ENCODE measurements at places on chromosomes 7 and 10.

- DNase-seq: no peak
Observed at GRCh38 chr7:8629504-8629903, 196.1 kb downstream of the NXPH1 start.

DNA sequence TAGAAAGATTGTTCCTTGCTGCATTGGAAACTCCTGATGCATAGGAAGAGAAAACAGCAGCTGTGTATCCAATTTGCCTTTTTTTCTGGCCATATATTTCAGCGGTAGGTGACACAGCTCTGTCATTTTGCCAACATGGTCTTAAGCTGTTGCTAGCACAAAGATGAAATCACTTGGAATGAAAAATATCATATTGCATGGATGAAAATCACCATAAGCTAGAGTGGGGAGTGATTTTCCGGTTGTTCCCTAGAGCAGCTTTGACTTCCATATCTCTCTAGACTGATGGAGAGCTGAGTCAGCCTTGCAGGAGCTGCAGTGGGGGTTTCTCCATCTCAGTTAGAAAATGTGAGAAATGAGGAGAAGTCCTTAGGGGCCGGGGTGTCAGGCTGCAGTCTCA is 38.3 kb upstream of the BTBD16 start:
- no peak for DNase-seq

GRCh38 chr10:84626397-84627087 is 298.2 kb downstream of the CCSER2 start:
- DNase-seq: no peak

- no peak for DNase-seq
Observed at GRCh38 chr7:70344726-70345125, 746.5 kb downstream of the AUTS2 start.

DNA sequence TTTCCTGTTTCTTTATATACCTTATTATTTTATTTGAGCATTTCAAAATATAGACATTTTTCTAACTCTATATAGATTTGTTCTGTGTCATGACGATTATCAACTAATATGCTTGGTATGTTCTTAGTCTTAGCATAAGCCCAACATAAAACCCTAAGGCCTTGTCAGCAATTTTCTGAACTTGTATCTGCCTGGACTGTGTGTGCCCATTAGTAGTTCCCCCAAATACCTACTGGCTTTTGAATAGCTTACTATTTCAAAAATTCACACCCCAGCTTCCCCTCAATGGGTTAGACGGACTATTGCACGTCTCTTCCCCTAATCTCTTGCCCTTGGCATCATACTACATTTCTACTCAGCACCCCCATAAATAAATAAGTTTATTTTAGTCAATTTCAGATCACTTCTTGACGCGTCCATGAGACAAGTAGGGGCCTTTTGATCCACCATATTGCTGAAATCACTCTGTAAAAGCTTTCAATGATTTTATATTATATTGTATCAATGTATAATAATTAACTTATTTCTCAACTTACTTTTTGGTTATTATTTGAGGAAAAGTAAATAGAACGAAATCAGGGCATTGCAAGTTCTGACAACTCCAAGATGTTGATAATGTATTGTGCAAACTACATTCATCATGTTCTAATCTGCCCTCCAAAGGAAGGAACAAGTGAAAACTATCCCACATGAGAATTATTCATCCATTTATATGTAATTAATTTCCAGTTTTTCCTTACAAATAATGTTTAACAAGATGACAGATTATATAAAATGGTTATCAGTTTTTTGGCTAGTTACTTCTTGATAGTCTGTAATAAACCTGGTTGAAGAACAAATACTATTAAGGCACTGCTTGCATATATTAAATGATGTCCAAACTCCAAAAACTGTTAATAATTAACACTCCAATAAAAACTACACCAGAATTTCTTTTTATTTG is 1.1 kb upstream of the AKR1C3 start:
- DNase-seq: no peak

- no peak for DNase-seq
Observed at GRCh38 chr7:139626817-139627216, 103.3 kb downstream of the CLEC2L start.

- no peak for DNase-seq
Observed at GRCh38 chr10:118101501-118101900, 54.8 kb upstream of the RAB11FIP2 start.

DNA sequence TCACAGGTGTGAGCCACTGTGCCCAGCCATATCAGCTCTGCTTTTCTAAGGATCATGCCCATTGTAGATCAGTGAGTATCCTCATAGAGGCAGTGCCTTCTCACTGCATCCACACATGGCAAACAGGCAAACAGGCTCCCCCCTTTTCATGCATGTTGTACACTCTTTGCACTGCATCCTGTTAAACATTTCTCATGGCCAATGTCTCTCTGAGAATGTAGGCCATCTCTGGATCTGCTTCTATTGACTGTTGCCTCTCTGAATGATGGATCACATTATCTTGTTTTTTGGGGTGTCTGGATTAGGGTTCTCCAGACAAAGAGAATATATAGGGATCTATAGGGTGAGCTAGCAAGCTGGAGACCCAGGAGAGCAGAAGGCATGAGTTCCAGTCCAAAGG is 13.1 kb upstream of the PPIA start:
- no peak for DNase-seq

DNA sequence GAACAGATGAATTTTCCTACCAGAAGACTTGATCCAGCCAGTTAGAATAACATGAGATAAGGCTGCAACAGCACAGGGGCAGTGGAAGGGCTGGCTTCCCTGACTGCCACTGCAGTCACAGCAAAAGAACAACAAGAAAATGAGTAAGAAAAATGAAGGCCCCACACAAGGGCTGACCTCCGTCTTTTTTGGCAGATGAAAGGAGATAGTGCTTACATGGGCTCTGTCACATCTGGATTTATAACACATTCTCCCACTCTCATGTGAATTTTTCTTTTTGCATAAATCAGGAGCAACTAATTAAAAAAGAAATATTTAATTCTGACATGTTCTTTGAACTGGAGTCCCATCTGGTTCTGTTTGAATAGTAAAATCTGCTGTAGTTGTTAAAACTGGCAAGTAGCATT is 99.6 kb downstream of the NRP1 start:
- no peak for DNase-seq

GRCh38 chr7:94087664-94088352 is 83.7 kb upstream of the BET1 start:
- no peak for DNase-seq

- DNase-seq: no peak
Observed at GRCh38 chr10:67438605-67439304, 257.2 kb downstream of the CTNNA3 start.

- no peak for DNase-seq
Observed at GRCh38 chr10:85850736-85851135, 515.9 kb downstream of the GRID1 start.

- DNase-seq: no peak
Observed at GRCh38 chr10:86691333-86692022, 23.2 kb downstream of the LDB3 start.

- DNase-seq: no peak
Observed at GRCh38 chr7:110987127-110987693, 103.7 kb upstream of the LRRN3 start.

DNA sequence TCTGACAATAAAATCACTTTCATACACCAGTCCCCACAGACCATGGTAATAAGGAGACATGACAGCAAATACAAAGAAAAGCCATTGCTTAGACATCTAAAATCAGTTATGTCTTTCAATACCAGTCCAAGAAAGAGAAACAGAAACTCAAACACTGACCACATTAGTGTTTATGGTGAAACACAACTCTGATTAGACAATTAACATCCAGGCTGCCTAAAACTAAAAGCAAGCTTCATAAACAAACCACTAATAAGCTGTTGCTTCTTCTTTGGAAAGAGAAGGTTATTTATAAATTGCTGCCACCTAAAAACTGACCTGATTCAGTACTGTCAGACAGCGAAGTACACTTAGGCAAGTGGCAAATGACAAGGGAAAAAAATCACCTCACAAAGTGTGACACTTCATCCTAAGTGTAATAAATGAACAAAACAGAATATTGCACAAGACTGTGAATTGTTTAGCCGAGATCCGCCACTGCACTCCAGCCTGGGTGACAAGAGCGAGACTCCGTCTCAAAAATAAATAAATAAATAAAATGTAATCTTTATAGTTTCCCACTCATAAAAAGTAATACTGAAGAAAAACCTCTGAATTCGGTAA is 277.4 kb downstream of the PARD3 start:
- DNase-seq: no peak

DNA sequence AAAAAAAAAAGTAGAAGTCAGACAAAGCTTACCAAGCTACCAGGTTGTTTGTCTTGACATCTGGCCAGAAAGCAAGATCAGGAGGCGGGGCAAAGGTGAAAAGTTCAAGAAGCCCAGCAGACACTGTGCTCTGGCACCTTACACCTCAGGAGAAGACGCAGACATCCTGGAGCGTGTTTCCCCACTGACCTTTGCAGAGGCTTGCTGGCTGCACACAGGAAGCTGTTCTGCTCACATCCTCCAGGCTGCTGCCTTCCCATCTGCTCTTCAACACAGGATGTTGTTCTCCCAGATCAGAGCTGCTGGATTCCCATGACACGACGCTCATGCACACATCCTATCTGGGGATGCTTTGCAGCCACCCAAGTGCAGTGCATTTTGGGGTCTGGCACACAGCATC is 174.4 kb upstream of the KIAA1217 start:
- DNase-seq: no peak

DNA sequence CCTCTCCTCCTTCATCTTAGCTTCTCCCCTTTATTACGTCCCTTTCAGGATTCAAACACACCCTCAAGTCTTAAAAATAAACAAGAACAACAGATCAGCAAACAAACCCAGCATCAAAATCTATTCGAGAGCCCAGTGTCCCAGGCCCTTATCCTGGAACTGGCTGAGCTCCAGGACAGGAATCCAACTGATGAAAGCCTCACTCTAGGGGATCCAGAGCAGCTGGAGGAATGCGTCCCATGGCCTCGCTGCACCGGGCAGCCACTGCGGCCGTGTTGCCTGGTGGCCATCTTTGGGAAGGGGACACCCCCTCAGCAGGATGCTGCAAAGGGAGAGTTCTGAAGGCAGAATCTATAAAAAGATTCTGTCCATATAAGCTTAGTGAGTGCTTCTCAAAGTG is 156.5 kb upstream of the BMPER start:
- no peak for DNase-seq

GRCh38 chr10:101394524-101395133 is 40.7 kb downstream of the BTRC start:
- DNase-seq: no peak

Measured in spleen (tissue), 13 donors.